ENCODE measurements at places on chromosomes 2 and 18.
A peak's percentile ranks its signal among the peaks of the same experiment; 100 is the strongest.

DNA sequence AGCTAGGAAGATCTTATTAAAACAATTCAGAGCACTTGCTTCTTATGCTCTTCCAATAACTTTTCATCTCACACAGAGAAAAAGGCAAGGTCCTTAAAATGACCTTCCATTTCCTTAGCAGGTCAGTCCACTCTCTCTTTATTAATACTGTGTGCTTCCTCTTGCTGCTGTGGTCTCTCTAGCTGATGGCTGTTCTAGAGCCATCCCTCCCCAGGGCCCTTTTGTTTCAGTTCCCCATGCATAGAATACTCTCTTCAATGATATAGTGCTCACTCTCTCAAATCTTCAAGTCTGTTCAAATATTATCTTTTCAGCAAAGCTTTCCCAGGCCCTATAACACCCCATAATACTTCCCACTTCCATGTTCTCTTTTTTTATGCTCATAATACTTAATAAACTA is 469.3 kb downstream of the METTL4 start:
- DNase-seq = no peak

DNA sequence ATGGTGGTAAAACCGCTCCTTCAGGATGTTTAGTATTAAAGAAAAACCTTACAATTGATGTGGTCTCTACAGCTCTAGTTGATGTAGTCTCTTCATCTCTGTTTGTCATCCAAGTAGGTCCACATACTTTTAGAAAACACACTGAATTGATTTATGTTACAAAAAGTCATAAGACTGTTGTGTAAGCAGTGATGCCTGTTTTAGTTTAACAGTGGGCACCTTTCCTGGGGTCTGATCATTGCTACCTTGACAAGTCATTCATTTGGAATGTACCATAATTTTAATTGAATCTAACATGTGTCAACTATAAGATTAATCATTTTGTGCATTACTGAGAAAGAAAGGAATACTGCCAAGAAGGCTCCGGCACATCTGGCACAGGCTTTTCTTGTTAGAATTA is 34.3 kb downstream of the GIGYF2 start:
- DNase-seq = no peak

- no peak for DNase-seq
These were observed 122.2 kb downstream of the BCL2 start for GRCh38 chr18:63197246-63197869.

DNA sequence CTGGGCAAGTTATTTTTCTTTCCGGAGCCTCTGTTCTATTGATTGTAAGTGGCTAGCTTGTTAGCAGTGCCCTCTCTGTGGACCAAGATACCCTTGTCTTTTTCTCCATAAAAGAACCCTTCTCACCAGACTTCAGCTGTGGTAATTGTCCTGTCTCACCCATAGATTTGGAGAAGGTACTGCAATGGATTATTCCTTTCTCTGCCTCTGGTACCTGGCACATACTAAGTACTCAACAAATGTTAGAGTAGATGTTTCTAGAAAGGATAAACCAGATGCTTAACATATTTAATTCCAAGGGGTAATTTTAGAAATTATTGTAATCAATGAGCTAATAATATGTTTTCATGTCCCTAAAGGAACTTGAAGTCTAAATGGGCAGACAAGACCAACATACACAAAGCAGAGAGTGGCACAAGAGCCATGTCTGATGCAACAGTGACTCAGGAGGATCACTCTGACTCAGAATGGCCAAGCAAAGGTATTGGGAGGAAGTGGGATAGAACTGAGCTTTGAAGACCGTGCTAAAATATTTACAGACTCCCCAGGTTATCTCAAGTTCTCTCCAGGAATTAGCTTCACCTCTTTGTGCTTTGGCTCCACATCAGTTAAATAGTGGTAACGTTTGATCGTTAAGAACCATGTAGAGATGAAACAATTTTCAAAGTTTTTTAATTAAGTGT is 129.7 kb upstream of the OSR1 start:
- DNase-seq = no peak

GRCh38 chr2:1603059-1603458 is 141.3 kb downstream of the PXDN start:
- DNase-seq = no peak

- no peak for DNase-seq
These were observed 15.3 kb upstream of the PTPN4 start for GRCh38 chr2:119744335-119744939.

GRCh38 chr2:127398239-127398590 is 10.4 kb upstream of the MAP3K2 start:
- peak; percentile 61 for DNase-seq

GRCh38 chr2:241882091-241882625 is 12.6 kb downstream of the RTP5 start:
- peak; percentile 44 for DNase-seq

- no peak for DNase-seq
These were observed 214.0 kb upstream of the KCNJ3 start for GRCh38 chr2:154484338-154485099.

Data from iPS-NIHi11 (cell line).